NCI-H460 (cell line): ENCODE measurements at places on chromosomes 12 and 14. TPM values are rescaled to one million over a fixed set of nuclear protein-coding genes. Genes with fewer than 3 reads are reported as not detected.

Gene FSCB
- not detected in 2 replicates for total RNA-seq

Gene TAC3
- not detected in 2 replicates for total RNA-seq

Gene TSPAN11
- not detected in 2 replicates for total RNA-seq

Gene PTPRR
- total RNA-seq = 0.64 and 0.78 TPM in 2 replicates

Gene IL26
- total RNA-seq = not detected in 2 replicates

Gene A2M
- not detected in 2 replicates for total RNA-seq

Gene SPTB
- total RNA-seq = 0.09 and 0.10 TPM in 2 replicates

Gene KCNJ8
- total RNA-seq = 2.7 and 2.9 TPM in 2 replicates

Gene LPCAT3
- total RNA-seq = 9.3 and 10.6 TPM in 2 replicates

Gene MDGA2
- 0.40 and 0.42 TPM in 2 replicates for total RNA-seq

Gene SERPINA12
- not detected in 2 replicates for total RNA-seq

Gene ZDHHC22
- not detected in 2 replicates for total RNA-seq

Gene IFI27
- total RNA-seq = 1.6 and 2.5 TPM in 2 replicates
